ENCODE measurements at places on chromosomes 3 and 15.

DNA sequence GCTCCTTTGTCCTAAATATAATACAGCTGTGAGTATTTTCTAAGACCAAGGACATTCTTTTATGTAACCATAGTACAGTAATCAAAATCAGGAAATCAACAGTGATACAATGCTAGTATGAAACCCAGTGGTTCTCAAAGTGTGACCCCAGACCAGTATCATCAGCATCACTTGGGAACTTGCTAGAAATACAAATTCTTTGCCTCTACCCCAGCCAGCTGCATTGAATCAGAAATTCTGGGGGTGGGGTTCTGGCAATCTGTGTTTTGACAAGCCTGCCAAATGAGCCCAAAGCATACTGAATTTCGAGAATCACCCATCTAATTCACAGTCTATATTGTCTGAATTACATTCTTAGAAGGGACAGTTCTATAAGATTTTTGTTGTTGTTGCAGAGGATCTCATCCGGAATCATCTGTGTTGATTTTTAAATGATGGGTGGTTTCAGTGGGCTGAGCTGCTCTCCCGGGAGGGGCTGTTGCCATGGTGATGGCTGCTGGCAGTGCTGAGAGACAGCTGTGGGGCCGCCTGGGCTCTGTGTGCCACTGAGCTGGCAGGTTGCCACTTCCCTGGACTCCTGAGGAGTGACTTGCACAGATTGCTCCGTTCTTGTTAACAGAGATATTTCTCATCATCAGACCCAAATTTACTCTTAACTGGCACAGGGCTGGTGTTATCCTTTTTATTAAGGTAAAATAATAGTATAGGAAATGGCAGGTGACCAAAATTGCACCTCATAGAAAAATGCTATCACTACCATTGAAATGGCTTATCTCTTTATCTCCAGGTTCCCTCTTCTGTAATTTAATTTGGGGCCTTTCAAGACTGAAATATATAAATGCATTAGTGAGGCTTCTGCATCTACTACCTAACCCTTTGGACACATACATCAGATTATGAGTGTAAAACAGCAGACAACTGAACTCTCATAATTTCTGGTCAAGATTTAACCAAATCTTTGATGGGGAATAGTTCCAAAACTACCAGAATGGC is 56.5 kb downstream of the NEK11 start:
- no peaks in the 10 kb centered on the region for H3K36me3 ChIP-seq
- H3K4me3 ChIP-seq = no peak overlapping the region
- DNase-seq = no peak
- H3K27me3 ChIP-seq = no peaks in the 10 kb centered on the region
- H3K27ac ChIP-seq = no peak overlapping the region
- no peaks in the 10 kb centered on the region for H3K4me1 ChIP-seq

- H3K27me3 ChIP-seq = no peaks in the 10 kb centered on the region
- H3K4me1 ChIP-seq = no peaks in the 10 kb centered on the region
- no peak overlapping the region for H3K27ac ChIP-seq
- H3K4me3 ChIP-seq = no peak overlapping the region
- no peak for DNase-seq
Observed at GRCh38 chr3:58691997-58692396, 25.4 kb upstream of the FAM3D start.

- no peak for DNase-seq
- H3K36me3 ChIP-seq = no peaks in the 10 kb centered on the region
- no peak overlapping the region for H3K4me3 ChIP-seq
- H3K27me3 ChIP-seq = no peaks in the 10 kb centered on the region
- no peak overlapping the region for H3K27ac ChIP-seq
- H3K4me1 ChIP-seq = peaks cover 3% of the 10 kb centered on the region
Observed at GRCh38 chr3:146133441-146133840, 27.5 kb downstream of the PLOD2 start.

DNA sequence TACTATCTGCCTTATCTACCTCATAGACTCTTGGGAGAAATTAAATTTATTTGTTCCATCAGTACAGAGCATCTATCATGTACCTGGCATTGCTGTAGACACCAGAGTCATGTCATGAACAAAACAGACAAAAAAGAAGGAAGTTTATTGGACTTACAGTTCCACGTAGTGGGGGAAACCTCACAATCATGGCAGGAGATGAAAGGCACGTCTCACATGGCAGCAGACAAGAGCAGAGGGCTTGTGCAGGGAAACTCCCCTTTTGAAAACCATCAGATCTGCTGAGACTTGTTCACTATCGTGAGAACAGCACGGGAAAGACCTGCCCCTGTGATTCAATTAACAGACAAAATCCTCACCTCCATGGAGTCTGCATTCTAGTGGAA is 25.6 kb upstream of the ACAP2 start:
- H3K27me3 ChIP-seq = no peaks in the 10 kb centered on the region
- peaks cover 4% of the 10 kb centered on the region for H3K4me1 ChIP-seq

DNA sequence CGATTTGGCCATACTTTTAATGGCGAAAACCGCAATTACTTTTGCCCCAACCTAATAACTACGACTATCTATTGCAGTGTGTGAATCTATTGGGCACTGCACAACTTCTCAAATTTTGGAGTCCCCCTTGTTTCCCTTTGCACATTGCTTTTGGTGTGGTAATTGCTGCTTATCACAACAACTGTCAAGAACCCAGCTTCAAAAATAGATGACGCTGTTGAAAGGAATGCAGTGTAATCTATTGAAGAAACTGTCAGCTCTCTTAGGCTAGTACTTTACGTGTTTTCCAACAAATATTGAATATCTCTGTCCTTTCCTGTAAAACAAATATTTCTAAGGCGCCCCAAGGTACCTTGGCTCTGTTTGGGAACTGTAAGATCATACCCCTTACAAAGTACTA is 222.8 kb upstream of the UBE2E2 start:
- no peaks in the 10 kb centered on the region for H3K4me1 ChIP-seq
- DNase-seq = no peak
- H3K27me3 ChIP-seq = no peaks in the 10 kb centered on the region
- H3K36me3 ChIP-seq = no peaks in the 10 kb centered on the region
- no peak overlapping the region for H3K27ac ChIP-seq

- H3K36me3 ChIP-seq = no peaks in the 10 kb centered on the region
- H3K27me3 ChIP-seq = no peaks in the 10 kb centered on the region
- no peak overlapping the region for H3K4me3 ChIP-seq
- H3K4me1 ChIP-seq = peaks cover 24% of the 10 kb centered on the region
- no peak overlapping the region for H3K27ac ChIP-seq
- DNase-seq = no peak
Observed at GRCh38 chr15:41024131-41024530, 70.9 kb downstream of the CHAC1 start.

GRCh38 chr15:101123222-101123910 is 128.5 kb downstream of the CHSY1 start:
- H3K4me3 ChIP-seq = no peak overlapping the region
- no peaks in the 10 kb centered on the region for H3K36me3 ChIP-seq
- no peaks in the 10 kb centered on the region for H3K27me3 ChIP-seq
- H3K27ac ChIP-seq = no peak overlapping the region
- H3K4me1 ChIP-seq = peaks cover 48% of the 10 kb centered on the region
- no peak for DNase-seq

- no peaks in the 10 kb centered on the region for H3K36me3 ChIP-seq
- DNase-seq = no peak
- peaks cover 6% of the 10 kb centered on the region for H3K4me1 ChIP-seq
- no peaks in the 10 kb centered on the region for H3K27me3 ChIP-seq
- H3K27ac ChIP-seq = no peak overlapping the region
Observed at GRCh38 chr3:45567730-45568172, 26.8 kb upstream of the LIMD1 start.

GRCh38 chr3:194503081-194503531 is 16.3 kb upstream of the ATP13A3 start:
- H3K4me3 ChIP-seq = no peak overlapping the region
- no peaks in the 10 kb centered on the region for H3K36me3 ChIP-seq

DNA sequence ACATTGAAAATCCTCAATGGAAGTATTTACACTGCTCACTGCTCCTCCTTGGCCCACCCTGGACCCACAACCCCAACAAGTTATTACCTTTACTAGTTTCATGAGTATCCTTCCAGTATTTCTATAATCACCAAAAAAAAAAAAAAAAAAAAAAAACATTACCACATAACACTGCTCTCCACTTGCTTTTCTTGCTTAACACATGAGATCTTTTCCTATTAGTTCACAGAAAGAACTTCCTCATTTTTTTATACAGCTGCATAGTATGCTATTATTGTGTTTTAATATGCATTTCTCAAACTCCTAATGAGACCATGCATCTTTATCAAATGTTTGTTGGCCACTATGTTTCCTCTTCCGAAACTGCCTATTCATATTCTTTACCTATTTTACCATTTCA is 14.6 kb downstream of the GABPB1 start:
- H3K27ac ChIP-seq = no peak overlapping the region
- H3K4me3 ChIP-seq = no peak overlapping the region
- no peak for DNase-seq
- no peaks in the 10 kb centered on the region for H3K27me3 ChIP-seq

DNA sequence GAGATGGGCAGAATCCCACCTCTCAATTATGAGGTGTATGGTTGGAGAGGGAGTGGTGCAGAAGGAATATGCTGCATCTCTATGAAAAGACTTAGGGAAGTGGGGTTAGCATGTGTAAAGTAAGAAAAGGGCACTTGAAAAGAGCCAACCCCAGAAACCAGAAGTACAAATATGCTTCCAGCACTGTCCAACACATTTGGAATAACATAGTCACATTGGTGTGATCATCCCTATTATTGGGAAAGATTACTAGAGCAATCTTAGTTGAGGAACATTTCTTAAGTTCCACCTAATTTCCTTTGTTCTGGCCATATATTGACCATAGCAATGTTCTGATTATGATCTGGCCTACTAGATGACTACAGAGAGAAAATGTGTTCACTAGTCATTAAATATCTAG is 34.3 kb downstream of the HMG20A start:
- no peak overlapping the region for H3K27ac ChIP-seq
- no peaks in the 10 kb centered on the region for H3K27me3 ChIP-seq
- no peak overlapping the region for H3K4me3 ChIP-seq

- H3K27me3 ChIP-seq = no peaks in the 10 kb centered on the region
- H3K4me1 ChIP-seq = peaks cover 34% of the 10 kb centered on the region
- H3K4me3 ChIP-seq = peak overlapping the region; percentile 97
- DNase-seq = no peak
- H3K36me3 ChIP-seq = no peaks in the 10 kb centered on the region
- H3K27ac ChIP-seq = peak overlapping the region; percentile 100
Observed at GRCh38 chr3:5122741-5123706, 932 bp downstream of the ARL8B start.

DNA sequence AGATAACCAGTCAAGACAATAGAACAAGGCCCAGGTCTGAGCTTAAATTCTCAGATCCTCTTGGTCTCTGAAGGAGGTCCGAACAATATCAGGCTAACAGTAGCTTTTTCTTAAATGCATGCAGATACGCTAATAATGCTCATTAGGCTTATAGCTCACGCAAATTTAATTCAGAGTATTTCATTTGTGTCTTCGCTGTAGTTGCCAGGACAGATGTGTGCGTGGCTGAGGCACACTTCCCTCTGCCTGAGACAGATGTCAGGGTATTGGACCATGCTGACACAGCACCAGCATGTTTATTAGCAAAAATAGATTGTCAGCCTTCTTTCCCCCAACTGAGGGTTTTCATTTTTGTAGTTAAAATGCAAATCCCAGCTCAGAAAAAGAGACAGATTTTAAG is 102.9 kb upstream of the BFSP2 start:
- no peak overlapping the region for H3K4me3 ChIP-seq
- H3K27me3 ChIP-seq = no peaks in the 10 kb centered on the region
- no peaks in the 10 kb centered on the region for H3K36me3 ChIP-seq

GRCh38 chr3:45020534-45020933 is 5.6 kb upstream of the CLEC3B start:
- DNase-seq = no peak
- no peak overlapping the region for H3K27ac ChIP-seq
- no peaks in the 10 kb centered on the region for H3K36me3 ChIP-seq
- no peak overlapping the region for H3K4me3 ChIP-seq
- H3K27me3 ChIP-seq = no peaks in the 10 kb centered on the region

DNA sequence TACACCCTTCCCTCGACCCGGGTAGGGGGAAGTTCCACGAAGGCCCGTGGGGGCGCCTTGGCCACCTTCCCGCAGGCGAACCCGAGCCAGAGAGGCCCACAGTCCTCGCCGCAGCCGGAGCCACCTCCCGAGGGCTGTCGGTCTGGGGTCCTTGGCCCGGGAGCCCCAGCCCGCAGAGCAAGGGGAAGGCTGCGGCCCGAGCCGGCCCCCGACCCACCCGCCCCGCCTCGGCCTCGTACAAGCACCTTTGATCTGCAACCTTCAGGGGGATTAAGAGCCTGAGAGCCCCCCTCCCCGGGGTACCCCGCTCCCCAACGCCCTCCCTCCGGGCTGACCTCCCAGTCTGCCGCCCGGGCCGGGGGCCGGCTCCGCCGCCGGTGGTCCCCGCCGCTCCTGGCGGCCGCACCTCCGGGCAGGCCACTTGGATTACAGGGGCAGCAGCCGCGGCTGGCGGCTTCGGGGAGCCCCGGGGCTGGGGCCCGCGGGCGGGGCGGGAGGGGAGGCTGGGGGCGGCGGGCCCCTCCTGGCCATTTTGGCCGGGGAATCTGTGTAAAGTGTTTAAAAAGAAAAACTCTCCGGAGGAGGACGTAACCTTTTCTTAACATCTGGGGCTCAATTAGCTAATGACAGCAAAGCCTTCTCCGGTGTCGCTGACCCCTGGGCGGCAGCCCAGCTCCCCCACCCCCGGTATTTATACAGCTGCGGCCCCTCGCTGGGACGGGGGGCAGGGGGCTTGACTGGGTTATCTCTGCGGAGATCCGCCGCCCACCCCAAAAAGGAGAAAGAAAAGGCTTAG is 40.2 kb downstream of the EPHB3 start:
- no peaks in the 10 kb centered on the region for H3K36me3 ChIP-seq
- DNase-seq = no peak
- peak overlapping the region; percentile 43 for H3K27ac ChIP-seq
- no peaks in the 10 kb centered on the region for H3K27me3 ChIP-seq
- peaks cover 30% of the 10 kb centered on the region for H3K4me1 ChIP-seq

GRCh38 chr3:127789990-127790881 is 32.1 kb downstream of the MGLL start:
- H3K4me3 ChIP-seq = no peak overlapping the region
- DNase-seq = no peak
- H3K36me3 ChIP-seq = no peaks in the 10 kb centered on the region
- peaks cover 29% of the 10 kb centered on the region for H3K4me1 ChIP-seq
- no peaks in the 10 kb centered on the region for H3K27me3 ChIP-seq
